BJ (cell line): ENCODE measurements at places on chromosomes 3 and 15. TPM values are rescaled to one million over a fixed set of nuclear protein-coding genes. Genes with fewer than 3 reads are reported as not detected.

GRCh38 chr3:54818942-54819341 is 108.9 kb downstream of the LRTM1 start:
- no peak for DNase-seq

DNA sequence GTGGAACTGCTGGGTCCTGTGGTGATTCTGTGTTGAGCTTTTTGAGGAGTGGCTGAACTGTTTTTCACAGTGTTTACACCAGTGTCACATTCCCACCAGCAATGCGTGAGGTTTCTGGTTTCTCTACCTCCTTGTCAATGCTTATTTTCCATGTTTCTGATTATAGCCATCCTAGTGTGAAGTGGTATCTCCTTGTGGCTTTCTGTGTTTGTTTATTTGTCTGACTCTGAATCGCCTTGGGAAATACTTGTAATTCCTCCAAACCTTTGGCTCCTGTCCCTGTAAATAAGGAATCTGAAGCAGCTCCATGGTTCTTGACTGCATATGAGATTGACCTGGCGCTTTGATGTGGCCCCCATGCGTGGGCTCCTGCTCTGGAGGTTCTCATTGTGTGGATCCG is 20.6 kb downstream of the FAN1 start:
- peak; percentile 66 for DNase-seq

- no peak for DNase-seq
Measured at GRCh38 chr15:80250614-80251427, 1.2 kb downstream of the CTXND1 start.

DNA sequence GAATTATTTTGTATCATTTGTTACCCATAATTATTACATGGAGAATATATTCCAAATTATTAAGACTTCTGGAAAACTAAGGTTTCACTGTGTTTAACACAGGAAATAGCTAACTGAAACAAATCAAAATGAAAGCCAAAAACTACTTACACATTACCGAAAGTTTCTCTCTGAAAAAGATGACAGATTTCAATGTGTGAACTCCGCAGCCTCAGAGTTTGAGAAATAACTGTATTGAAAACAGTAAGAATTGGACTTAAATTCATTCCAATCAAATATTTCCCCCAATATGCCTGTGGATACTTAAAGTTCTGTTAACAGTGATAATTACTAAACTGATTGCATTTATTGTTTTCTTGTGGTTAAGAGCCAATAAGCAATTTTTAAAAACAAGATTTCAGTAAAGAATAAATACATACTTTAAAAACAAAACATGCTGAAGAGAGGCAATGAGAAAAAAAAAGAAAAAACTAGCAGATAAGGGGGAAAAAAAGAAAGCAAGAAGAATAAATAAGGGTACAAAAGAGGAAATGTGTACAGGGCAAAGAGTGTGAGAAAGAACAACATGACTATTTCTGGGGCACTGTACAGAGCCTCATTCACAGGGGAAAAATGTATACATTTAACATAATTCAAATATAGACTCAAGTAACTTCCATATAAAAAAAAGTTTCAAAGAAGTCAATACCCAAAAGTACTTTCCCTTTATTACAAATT is 30.7 kb downstream of the DENND4A start:
- DNase-seq = no peak

DNA sequence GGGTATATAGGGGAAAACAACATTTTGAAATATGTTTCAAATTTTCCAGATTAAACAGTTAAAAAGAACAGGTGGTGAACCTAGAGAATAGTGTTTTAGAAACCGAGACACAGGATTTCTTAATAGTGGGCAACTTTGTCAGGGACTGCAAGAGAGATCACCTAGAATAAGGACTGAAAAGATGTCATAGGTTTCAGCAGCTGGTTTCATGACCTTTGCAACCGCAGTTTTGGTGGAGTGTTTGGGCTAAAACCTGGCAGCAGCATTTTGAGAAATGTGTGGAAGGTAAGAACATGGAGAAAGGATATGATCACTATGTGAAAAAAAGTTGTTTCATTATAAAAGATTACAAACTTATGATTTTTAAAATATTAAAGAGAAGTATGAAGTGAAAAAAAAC is 34.9 kb downstream of the PRKCI start:
- DNase-seq = no peak

- no peak for DNase-seq
Measured at GRCh38 chr3:61946570-61947324, 385.4 kb downstream of the PTPRG start.

GRCh38 chr15:52196891-52197290 is 5.7 kb upstream of the GNB5 start:
- DNase-seq = no peak

GRCh38 chr15:85073556-85074194 is 92.0 kb downstream of the PDE8A start:
- no peak for DNase-seq

GRCh38 chr3:157104521-157104920 is 55.4 kb downstream of the CCNL1 start:
- peak; percentile 32 for DNase-seq

DNA sequence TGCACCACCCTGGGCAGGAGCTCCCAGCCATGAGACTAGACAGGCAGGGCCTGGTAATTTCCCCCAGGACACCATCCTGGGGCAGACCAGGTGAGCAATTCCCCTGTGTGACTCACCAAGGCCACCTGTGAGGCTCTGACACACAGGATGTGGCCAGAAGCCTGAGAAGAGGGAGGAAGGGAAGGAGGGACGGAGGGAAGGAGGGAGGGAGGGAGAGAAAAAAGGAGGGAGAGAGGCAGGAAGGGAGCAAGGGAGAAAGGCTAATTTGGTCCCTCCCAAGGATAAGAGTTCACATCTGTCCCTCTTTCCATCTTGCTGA is 25.9 kb downstream of the WNT7A start:
- DNase-seq = no peak

DNA sequence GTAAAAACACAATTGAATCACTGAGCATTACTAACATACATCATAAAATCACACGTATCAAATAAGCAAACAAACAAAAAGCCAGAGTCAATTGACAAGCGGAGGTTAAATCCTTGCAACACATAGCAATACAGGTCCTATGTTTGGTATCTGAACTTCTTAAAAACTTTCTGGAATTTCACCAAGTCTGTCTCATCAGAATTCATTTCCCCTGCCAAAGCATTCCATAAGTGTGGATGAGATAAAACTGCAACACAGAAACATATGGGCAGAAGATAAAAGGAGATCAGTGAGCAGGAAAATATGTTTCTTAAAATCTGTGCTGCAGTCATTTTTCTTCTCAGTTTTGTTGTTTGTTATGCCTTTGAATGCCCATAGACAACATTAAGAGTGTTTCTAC is 1155.5 kb downstream of the TBL1XR1 start:
- DNase-seq = peak; percentile 8

DNA sequence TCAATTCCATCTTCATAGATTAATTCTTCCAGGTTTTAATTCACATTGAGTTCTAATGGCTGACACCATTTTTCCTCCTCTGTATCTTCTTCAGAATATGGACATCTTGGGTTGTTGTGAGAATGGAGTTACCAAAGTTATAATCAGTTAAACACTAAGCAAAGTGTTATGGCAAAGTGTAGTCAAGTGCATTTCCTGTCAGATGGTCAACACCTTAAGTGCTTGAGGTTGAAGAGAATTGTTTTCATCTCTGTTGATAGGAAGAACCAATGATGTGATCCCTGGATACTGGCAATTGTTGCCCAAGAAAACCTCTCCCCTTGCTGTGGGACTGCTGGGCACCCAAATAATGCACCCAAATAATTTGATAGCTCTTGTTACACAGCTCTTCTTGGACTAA is 102.6 kb upstream of the SATB1 start:
- DNase-seq = no peak

GRCh38 chr3:14525685-14526631 is 14.2 kb downstream of the GRIP2 start:
- peak; percentile 18 for DNase-seq

Gene CFAP100
- not detected in 2 replicates for polyA plus RNA-seq

Gene PPP1R14D
- not detected in 2 replicates for polyA plus RNA-seq

Gene MITF
- 27.9 and 30.9 TPM in 2 replicates for polyA plus RNA-seq

Gene DUOXA2
- polyA plus RNA-seq = not detected in 2 replicates
